ENCODE measurements at places on chromosomes 11 and 22.

GRCh38 chr11:75241036-75241905 lies 697 bp downstream of the TPBGL start:
- DNase-seq: peak; percentile 59

DNA sequence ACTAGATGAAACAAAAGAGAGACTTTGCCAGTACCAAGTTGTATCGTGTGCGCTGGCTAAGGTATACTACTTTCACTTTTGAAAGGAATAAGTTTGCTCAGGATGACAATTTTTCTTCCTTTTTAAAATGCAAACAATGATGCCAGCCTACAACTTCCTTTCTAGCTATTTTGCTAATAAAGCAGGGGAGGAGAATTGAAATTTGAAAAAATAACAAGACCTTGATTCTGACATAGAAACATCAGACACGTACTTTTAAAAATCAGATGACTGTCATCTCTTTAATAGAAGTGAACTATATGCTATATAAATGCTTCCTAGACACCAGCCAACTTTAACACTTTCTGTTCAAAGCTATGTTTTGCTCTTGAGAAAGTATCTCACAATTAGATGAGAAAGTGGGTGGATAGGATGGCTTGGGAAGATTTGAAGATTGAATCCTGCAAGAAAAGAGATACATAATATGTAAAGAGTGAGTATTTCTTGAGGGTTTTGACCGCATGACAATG lies 41.7 kb upstream of the BLID start:
- no peak for DNase-seq

DNA sequence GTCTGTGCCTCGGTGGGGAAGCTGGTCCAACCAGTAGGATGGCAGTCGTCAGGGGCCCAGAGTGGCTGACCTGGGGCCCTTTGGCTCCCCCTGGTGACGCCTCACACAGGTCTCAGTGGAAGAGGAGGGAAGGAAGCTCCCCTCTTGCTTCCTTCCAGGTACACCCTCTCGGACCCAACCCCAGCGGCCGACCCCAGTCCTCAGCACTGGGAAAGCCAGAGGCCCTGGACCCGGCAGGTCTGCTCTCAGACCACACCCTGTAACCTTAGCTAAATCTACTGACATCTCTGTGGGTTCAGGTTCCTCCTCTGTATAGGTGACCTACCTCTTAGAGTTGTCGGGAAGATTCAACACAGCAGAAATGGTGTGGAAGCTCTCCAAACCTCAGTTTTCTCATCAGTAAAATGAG lies 3.4 kb upstream of the SCUBE1 start:
- peak; percentile 25 for DNase-seq

DNA sequence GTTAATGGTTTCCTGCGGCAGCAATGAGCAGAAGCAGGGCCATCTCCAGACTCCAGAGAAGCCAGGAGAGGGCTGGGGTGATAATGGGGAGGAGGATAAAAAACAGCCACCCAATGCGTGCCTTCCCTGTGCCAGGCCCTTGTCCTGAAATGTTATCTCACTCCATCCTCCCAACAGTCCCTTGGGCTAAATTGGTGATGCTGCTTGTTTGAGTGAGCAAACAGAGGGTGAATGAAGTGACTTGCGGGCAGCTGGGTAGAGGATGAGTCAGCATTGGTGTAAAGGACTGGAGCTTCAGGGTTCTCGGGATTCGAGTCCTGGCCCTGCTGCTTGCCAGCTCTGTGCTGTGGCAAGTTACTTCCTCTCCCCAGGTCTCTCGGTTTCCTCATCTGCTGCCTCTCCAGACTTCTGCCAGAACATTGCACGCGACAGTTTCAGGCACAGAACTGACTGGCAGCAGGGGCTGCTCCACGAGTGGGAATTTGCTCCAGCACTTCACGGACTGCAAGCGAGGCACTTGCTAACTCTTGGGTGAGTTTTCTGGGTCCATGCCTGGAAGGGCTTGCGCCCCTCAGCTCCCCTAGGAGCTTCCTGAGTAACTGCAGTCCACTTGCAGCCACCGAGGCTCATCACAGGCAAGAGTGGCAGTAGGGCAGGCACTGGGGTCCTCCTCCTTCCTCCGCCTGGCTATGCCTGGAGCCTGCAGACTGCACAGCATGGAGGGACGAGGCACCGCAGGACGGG lies at the start of gene P2RY6:
P2RY6 (plus strand) TSS at position 403 of the 744 bp plus-strand sequence. CDS start 24,181 bp downstream, outside the sequence.
- DNase-seq: no peak

DNA sequence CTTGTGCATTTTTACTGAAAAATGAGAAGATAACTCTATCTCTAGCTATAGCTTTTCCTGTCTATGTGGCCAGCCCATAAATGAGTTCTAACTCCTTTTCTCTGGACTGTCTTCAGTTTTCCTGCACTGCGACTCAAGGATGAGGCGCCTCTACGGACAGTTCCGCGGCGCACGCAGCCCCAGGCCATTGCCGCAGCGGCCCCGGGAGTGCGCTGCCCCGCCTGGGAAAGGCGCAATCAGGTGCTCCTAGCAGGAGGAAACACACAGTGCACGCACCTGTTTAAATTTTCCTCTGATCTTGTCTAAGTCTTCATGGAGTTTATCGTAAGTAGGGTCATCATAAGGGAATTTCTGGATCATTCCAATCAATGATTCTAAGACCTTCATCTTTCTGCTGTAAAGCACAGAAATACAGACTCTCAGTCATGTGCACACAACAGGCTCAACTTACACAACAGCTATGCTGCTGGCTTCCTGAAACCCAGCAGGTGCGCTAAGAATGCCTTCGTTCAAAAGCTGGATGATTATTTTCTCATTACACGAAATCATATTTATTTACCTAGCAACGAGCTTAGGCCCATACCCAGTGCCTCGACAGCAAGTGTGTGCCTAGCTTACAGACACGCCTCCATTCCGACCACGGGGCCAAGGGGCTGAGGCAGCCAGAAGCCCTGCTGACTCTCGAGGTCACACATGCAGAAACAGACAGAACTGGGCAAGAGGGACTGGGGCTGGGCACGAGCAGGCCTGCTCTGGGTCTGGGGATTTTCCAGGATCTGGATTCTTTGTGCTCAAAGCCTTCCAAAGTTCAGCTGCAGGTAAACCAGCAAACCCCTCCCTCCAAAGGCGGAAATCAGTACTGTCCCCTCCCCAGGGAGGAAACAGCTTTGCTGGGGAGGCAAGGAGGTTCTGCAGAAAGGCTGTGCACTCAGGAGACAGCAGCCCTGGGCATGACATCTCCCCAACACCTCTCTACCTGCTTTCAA lies 7.2 kb downstream of the LTO1 start:
- no peak for DNase-seq

GRCh38 chr11:2928605-2929530 lies at the start of gene PHLDA2:
TSS of gene PHLDA2 (minus strand) at chr11:2929420. CDS start at chr11:2929364, 56 bp downstream.
- no peak for DNase-seq

DNA sequence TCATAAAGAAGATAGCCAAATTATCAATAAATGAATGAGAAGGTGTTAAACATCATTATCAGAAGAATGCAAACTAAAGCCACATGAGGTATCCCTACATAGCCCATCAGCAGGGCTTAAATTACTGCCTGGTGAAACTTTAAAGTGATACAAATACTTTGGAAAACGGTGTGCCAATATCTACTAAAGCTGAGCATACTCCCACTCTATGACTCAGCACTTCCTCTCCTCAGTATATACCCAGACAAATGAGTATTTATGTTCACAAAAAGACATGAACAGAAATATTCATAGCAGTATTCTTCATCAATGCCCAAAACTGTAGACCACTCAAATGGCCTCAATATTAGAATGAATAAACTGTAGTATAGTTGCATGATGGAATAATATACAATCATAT lies 284.6 kb upstream of the ZC3H12C start:
- DNase-seq: no peak

DNA sequence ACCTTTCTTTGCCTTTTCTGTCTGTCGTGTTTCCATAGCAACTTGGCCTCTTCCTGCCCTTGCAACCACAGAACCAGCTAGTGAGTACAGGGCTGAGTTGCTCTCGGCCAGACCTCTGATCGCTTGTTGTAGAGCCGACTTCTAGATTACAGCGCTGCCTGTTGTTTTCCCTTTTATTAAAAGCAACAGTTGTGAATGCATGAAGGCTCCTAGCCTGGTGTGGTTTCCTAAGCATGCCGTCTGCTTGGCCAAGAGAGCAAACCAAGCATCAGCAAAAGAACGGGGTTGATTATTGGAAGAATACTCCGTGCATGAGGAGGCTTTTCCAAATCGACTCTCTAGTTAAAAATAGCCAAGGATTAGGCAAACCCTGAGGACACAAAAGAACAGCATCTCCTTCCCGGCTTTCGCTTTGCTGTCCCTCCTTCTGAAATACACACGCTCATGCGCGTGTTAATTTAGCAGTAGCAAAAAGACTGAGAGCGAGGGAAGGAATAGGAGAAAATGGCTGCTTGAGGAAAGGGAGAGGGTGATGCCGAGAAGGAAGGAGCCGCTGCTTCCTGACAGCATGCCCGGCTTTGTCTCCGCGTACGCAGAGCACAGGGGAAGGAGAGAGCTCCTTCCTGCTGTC lies 71.5 kb upstream of the TTC12 start:
- DNase-seq: no peak

GRCh38 chr11:77144857-77145428 lies 16.9 kb downstream of the MYO7A start:
- no peak for DNase-seq

- no peak for DNase-seq
Measured at GRCh38 chr11:65292890-65293289, 21.8 kb upstream of the CDC42EP2 start.

DNA sequence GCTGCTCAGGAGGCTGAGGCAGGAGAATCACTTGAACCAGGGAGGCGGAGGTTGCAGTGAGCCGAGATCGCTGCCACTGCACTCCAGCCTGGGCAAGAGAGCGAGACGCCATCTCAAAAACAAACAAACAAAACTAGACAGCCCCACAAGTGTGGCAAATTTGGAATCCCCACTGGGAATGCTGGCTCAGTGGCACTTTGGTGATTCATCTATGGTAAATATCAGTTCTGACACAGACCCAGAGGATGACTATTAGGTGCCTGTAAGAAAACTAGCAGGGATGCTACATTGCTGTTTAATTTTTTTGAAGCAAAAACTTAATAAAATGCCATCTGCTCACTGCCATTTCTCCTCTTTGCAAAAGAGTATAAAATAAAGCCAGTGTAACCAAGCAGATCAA lies 107.9 kb downstream of the NAT10 start:
- DNase-seq: no peak

- DNase-seq: no peak
Measured at GRCh38 chr11:130644187-130644586, 195.7 kb downstream of the ADAMTS15 start.

- DNase-seq: no peak
Measured at GRCh38 chr11:7484131-7484530, 1.2 kb upstream of the OLFML1 start.

DNA sequence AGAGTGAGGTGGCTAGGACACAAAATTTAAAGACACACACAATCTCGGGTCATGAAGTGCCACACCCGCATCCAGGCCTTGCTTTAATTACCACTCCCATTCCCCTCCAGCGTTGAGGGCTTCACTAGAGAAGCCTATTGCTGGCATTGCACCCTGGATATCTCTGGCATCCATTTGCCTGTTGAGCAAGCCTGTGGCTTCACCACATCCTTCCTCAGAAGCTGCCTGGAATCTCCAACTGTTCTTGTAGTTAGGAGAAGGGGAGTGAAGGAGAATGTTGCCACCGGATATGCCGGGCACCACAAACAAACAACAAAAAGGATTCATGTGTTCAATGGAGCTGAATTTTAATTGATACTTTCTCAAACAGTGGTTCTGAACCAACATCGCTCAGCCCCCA lies 34.4 kb upstream of the RCN1 start:
- no peak for DNase-seq

- DNase-seq: no peak
Measured at GRCh38 chr11:8503910-8504364, 90.1 kb downstream of the STK33 start.

GRCh38 chr22:38327805-38328204 lies 10.6 kb upstream of the CSNK1E start:
- no peak for DNase-seq

DNA sequence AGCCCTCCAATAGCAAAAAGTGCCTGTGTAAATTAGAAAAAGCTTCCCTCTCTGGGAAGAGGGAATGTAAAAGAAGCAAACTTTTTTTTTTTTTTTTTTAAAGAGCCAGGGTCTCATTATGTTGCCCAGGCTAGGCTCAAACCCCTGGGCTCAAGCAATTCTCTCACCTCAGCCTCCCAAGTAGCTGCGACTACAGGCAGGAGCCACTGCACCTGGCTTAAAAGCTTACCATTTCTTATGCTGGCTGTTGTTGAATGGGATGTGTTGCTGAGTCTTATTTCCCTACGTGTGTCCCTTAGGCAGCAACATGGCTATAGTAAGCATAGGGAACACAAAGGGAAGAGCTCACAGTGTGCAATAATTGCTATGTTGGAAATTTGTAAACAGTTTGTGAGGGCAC lies 225.5 kb upstream of the CCDC90B start:
- no peak for DNase-seq

DNA sequence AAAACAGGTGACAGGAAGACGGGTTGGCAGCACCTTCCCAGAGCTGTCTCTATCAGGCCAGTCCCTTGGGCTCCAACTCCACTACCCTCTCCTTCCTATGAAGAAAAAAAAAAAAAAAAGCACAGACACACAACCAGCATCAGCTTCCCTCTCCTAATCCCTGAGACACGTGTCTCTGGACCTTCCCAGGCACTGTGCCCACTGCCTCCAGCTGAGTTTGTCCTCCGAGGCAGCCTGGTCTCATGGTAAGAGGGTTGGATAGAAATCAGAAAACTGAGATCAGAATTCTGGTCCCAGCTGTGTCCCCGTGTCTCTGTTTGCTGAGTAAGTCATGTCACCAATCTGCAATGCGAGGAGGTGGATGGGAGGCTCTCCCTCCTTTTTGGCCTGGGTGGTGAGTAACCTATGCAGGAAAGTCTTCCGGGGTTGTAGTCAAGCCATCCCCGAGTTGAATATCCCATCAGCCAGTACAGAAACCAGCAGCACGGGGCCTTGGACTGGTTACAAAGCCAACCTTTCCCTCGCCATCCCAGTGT lies 193.7 kb upstream of the TBCEL start:
- no peak for DNase-seq

DNA sequence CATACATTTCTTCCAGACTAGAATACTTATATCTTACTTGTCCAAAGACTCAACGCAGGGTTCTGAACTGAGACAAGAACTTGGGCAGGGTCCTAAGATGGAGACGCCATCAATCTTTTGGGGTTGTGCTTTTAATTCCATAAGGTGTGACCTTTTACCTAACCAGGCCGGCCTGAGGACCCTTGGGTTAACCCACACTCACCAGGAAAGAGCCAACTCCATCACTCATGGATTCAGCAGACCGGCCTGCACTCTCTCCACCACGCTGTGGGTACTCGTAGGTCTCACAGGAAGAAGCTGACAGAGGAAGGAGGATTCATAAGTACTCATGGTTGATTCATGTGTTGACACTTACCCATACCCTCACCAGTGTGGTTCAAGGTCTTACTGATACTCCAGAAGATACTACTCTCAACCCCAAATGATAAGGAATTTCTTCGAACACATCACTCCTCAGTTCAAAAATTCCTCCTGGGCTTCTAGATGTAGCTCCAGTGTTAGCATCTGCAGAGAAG lies 36.2 kb downstream of the USP35 start:
- DNase-seq: no peak

Measured in stimulated activated CD4-positive, alpha-beta T cell treated with anti-CD3 and anti-CD28 coated beads, TNF-alpha, amount 100 ng/mL, for 1 hour (primary cell).